ENCODE measurements at places on chromosomes 7 and 10.

- no peak for DNase-seq
These were observed 403.6 kb downstream of the NRG3 start for GRCh38 chr10:82278401-82279182.

- DNase-seq: peak; percentile 74
These were observed 39.5 kb downstream of the TSPAN14 start for GRCh38 chr10:80493522-80494051.

- DNase-seq: no peak
These were observed 10.7 kb upstream of the NFKB2 start for GRCh38 chr10:102384606-102385429.

- DNase-seq: no peak
These were observed 400.8 kb downstream of the REEP3 start for GRCh38 chr10:63921908-63922467.

DNA sequence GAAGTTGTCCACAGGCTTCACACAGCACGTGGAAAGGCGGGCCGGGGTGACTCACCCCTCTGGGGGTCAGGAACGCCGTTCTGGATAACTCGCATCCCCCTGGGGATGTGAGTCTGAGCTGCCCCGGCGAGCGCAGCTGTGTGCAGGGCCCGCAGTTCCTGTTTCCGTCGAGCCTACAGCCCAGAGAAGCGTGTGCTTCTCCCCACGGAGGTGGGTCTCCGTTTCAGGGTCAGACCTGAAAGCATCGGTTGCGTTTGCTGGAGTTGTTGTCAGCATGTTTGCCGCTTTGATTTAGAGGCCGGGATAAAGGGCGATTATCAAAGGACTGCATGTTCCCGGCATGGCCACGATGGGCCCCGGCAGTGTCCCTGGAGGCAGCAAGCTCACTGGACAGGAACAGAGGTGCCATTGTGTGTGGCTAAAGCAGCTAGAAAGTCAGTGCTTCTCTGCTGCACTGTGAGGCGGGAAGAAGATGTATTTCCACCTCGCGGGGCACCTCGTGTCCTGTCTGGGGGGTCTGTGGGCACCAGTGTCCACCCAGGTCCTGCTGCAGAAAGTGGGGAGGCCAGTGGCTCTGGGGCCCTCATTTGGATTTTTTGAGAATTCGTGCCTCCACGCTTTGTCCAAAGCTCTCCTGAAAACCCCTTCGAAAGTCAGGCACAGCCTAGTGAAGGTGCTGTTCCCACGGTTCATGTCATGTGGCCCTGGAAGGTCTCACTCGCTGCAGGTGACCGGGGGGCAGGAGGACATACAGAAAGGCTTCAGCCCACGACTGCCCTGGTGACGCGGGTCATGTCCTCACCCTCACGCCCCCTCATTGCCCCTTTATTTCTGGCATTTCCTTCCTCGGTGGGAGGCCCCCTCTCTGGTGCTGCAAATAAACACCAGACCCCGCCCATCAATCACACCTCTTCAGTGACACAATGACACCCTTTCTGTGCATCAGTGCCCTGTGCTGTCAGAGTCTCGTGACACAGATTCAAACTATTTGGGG, 27.4 kb upstream of the GDI2 start:
- no peak for DNase-seq

- no peak for DNase-seq
These were observed 20.8 kb downstream of the VWA2 start for GRCh38 chr10:114259824-114260223.
